ENCODE measurements at places on chromosomes 6 and 20.

DNA sequence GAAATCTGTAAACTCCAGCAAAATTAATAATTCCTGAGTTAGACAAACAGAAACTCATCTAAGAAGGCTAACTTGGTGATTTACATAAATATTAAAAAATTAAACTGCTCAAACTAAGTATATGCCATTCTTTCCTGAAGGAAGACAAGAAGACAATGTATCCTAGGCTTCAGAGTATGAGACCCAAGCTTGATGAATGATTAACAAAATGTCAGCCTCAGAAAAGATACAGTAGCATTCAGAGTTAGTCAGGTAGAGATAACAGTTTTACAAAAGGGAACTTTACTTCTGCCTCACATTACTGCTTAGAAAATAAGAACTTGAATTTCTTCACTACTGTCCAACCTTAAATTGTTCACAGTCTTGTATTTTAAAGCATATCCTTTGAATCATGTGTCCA, 12.0 kb downstream of the CSNK2A1 start:
- DNase-seq, result no peak

- DNase-seq, result no peak
Observed at GRCh38 chr20:4864311-4864752, 137.0 kb downstream of the SLC23A2 start.

- DNase-seq, result no peak
Observed at GRCh38 chr6:155444952-155445903, 10.4 kb downstream of the NOX3 start.

GRCh38 chr6:42429042-42429585, 22.6 kb downstream of the TRERF1 start:
- DNase-seq, result no peak

GRCh38 chr6:104449918-104450317, 409.8 kb downstream of the HACE1 start:
- no peak for DNase-seq

GRCh38 chr20:4956200-4956810, 45.0 kb downstream of the SLC23A2 start:
- peak; percentile 49 for DNase-seq

DNA sequence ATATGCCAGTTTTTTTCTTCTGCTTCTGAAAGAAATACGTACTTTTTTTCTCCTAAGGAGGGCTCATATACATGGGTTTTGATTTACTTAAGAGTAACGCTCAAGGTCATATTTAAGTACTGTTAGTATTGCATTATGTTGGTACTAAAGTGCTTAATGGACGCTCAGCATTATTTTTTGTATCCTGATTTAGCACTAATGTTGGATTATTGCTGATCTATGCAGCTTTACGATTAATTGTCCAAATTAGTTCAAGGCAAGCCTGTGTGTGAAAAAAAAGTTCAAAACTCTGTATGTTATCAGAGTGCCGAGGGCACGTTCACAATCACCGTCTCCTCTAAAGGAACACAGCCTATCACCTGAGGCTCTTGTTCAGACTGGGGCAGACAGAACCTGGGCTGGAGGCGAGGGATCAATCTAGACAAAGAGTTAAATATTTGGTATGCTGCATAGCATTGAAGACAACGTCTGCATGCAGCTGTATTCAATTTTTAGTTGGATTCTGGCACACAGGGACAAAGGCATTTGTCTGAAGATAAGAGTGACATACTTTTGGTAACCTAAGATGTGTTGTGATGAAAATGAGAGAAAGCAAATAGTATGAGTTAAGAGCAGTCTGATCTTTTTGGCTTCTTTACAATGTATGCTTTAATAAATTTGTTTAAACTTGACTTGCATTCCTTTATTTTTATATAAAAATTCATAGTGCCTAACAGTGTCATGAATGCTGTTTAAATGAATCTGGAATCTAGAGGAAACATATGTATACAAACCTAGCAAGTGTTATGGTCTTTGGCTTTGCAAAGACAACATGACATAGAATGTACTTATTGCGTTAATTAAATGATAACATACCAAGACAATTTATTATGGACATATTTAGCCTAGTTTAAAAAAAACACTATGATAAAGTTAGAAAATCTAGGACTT, 341.2 kb downstream of the SAMD5 start:
- DNase-seq, result no peak

DNA sequence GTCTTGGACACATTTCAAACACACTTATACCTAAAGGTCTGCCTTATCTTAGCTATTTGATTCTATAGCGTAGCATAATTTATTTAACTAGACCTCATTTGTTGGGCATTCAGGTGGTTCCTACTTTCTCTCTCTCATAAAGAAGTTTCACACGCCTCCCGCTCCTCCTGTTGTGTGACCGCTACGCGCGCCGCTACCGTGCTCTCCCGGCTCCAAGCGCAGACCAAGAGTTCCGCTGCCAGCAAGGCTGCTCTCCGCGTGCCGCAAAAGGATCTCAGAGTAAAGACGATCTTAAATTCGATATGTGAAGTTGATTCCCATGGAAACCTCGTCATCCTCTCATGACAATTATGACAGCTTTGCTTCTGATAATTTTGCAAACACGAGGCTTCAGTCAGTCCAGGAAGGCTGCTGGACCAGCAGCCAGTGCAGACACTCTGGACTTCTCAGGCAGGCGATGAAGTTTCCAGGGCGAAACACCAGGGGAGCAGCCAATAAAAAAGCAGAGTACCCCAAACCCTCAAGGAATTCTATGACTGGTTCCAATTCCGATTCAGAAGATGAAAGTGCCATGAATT, 20.4 kb downstream of the PRSS16 start:
- DNase-seq, result no peak

- no peak for DNase-seq
Observed at GRCh38 chr6:25218346-25218745, 60.8 kb upstream of the CARMIL1 start.

DNA sequence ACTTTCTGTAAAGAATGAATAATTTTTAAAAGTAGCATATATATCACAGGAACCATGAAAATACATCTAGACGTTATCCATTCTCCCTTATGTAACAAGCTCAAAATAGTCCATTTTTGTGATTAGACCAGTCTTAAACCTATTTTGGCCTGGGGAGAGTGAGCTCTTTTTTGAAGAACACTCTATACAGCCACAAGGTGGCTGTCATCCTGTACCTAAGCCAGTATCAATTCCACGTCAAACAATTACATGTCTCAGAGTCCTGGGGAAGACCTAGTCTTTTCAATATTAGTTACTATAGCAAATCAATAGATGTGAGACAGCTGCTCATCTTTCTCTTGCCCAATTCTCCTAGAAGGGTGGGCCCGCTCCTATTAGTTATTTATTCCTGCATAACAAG, 28.4 kb downstream of the FBXO5 start:
- DNase-seq, result no peak

DNA sequence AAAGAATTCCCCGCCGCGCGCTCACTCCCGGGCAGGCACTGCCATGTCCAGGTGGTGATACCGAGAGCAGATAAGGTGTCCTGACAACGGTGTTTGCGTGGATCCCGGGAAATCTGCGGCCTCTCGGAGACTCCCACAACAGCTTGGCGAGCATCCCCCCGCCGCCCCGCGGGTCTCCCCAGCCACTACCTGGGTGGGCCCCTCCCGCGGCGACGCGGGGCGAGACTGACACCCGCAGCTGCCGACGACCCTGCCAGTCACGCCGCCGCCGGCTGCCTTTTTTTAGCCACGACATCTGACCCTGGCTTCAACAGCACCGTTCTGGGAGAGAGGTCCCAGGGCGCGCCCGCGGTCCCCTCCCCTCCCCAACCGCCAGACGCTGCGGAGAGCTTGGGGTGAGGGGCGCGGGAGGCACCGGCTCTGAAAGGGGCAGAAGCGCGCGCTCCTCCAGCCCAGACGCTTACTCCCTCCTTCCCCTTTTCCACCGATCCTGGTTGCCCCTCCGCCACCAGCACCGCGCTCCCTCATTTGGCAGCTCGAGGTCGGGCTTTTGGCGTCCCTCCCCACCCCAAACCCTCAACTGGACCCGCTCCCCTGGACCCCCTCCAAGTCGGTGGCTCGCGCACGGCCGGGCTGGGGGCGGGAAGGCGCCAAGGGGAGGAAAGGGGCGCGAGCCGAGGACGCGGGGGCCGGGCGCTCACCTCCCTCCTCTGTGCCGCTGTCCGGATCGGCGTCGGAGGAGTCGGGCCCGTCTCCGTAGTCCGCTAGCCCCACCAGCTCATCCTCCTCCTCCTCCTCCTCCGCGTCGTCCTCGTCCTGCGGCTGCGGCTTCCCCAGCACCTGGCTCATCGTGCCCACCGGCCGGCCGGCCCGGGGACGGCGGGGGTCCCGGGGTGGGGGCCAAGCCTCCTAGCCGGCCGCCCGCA, 665 bp downstream of the RRAGD start:
- DNase-seq, result no peak

GRCh38 chr20:33677991-33678702, 3.9 kb upstream of the NECAB3 start:
- no peak for DNase-seq

- no peak for DNase-seq
Observed at GRCh38 chr6:25685896-25686295, 33.9 kb downstream of the SCGN start.

GRCh38 chr6:141580988-141581552, 551.7 kb upstream of the GJE1 start:
- no peak for DNase-seq

DNA sequence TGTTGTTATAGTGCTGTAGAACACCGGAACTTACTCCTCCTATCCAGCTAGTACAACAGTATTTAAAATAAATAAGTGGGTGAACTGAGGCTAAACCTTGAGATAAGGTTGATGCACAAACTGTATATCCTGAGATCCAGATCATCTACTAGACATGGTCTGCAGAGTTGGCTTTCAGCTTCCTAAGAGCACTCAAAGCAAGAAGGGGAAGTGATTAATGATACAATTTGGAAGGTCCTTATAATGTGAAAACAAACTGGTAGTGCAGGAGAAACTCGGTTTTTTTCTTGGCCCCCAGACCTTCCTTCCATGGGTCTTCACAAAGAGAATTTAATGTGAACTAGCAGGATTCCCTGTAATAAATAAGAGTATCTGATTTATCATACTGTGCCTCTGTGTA, 27.4 kb upstream of the RREB1 start:
- DNase-seq, result no peak

GRCh38 chr6:21383450-21384085, 210.0 kb upstream of the SOX4 start:
- DNase-seq, result no peak

GRCh38 chr20:16615199-16615598, 42.0 kb upstream of the KIF16B start:
- DNase-seq, result no peak

DNA sequence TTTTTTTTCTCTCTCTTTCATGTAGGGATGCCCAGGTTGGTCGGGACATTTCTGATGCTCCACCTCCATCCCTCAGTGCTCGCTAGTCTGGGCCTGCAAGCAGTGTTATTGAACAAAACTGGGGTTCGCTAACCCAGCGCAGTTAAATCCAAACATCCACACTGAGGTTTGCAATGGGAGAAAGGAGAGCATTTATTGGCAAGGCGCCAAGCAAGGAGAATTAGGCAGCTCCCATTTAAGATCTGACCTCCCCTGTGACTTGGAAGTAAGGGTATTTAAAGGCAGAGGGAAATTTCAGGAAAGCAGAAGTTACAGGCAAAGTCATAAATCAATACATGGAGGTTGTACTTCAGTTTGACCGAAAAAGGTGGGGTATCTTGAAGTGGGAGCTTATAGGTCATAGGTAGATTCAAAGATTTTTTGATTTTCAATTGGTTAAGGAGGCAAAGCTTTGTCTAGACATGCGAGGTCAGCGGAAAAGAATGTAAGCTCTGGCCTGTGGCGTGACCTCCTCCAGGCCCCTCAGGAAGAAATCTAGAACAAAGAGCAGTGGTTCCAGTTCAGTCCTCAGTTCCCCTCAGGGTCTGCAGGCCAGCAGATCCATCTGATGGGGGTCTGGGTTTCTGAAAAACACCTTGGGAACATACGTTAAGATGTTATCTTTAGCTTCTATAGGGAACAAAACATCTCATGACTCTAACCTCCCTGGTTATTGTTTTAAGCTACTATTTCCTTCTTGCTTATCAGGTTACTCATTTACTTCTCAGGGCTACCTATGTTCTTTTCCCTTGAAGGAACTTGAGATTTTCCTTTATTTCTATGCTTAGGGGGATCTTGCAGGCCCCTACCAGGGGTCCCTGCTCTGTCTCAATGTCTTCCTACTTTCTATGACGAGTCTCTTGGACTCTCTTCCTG, 66.0 kb upstream of the KIF16B start:
- no peak for DNase-seq

DNA sequence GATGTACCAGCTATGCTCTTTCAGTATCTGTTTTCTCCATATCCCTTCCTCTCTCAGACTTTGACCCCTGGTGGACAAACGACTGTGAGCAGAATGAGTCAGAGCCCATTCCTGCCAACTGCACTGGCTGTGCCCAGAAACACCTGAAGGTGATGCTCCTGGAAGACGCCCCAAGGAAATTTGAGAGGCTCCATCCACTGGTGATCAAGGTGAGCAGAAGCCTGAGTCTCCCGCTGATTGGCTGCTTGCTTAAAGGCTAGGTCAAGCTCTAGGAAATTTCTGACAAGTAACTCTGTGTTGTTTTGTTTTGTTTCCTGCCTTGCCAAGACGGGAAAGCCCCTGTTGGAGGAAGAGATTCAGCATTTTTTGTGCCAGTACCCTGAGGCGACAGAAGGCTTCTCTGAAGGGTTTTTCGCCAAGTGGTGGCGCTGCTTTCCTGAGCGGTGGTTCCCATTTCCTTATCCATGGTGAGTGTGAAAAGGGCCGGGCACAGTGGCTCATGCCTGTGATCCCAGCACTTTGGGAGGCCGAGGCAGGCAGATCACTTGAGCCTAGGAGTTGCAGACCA, 28.6 kb downstream of the C6orf89 start:
- DNase-seq, result no peak

GRCh38 chr6:15017261-15017660, 228.6 kb upstream of the JARID2 start:
- no peak for DNase-seq

DNA sequence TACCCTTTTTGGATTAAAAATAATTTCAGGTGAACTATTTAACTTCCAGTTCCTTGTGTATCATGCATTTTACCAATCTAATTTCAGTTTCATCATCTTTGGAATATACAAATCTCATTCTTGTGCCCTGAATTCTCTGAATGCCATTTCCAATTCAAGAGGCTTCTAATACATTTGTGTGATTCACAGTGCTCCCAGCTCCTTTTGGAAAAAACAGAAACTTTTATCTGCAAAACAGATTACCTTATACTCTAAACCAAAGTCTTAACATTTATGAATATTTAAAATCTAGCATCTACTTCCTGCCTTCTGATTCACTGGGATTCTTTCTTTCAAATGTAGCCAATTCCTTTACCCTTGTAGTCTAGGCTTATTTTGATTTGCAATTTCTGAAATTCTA, 11.1 kb upstream of the PEX7 start:
- no peak for DNase-seq
